ENCODE measurements at places on chromosomes 5 and 9.

- DNase-seq, result no peak
These were observed 256.0 kb downstream of the SLIT3 start for GRCh38 chr5:169044962-169045361.

GRCh38 chr5:133913413-133914155 lies 54.8 kb downstream of the C5orf15 start:
- DNase-seq, result no peak

GRCh38 chr9:77305622-77306400 lies 128.5 kb downstream of the VPS13A start:
- DNase-seq, result peak; percentile 16

DNA sequence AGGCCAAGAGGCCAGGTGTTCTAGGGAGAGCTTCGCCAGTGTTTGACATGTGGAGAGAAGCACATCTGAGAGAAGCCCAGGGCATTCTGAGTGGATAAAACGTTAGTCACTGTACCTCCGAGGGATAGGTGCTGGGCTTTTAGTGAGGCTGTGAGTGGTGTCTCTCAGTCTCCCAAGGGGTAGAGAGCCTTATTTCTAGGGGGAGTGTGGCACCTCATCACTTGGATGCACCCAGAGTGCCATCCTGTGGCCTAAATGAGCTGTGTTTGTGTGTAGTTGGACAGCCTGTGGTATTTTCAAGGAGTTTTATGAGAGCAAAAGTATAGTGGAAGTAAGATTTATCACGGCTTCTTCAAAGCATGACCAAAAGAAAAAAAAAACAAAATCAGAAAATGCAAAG lies 1046.9 kb upstream of the WWC1 start:
- DNase-seq, result no peak

DNA sequence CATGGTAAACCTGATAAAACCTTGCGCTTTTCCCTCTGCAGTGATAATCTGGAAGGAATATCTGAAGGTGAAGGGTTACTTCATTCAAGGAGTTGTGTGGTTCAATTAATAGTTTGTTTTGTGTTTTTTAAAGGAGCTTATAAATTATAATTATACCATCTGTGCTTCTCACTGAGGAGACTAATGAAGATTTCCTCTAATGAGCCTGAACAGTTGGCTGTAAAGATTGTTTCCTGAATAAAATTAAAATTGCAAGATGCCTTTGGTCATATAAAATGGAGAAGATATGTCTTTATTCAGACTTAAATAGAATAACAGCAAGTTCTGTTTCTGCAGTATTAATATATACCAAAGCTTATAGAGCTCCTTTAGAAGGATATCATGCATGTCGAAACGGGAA lies 59.9 kb downstream of the GAPVD1 start:
- no peak for DNase-seq

- no peak for DNase-seq
These were observed 202.7 kb downstream of the ATP10B start for GRCh38 chr5:160649304-160649703.

GRCh38 chr5:55551904-55552303 lies 17.1 kb upstream of the PLPP1 start:
- DNase-seq, result no peak

- no peak for DNase-seq
These were observed 838.4 kb upstream of the NUDT12 start for GRCh38 chr5:104400941-104401340.

- no peak for DNase-seq
These were observed 25.3 kb upstream of the MSX2 start for GRCh38 chr5:174699131-174699530.

DNA sequence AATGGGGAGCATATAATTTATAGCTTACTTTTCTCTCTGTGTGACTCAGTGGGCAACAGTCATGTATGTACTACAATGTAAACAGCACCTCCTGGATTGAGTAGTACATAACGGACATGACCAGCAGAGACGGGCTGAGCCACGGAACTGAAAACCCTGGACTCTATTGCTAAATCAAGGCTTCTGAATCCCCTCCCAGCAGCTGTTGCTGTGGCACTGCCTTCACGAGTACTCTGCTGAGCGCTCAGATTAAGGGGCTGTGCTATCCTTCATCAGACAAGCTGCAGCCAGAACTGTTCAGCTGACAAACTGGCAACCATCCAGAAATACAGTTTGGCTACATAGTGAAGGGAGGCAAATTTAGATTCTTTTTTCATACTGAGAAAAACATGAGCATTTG lies 131.3 kb upstream of the CCDC180 start:
- no peak for DNase-seq

- no peak for DNase-seq
These were observed 1.4 kb downstream of the NCS1 start for GRCh38 chr9:130173666-130173983.

GRCh38 chr9:13568841-13569601 lies 289.5 kb upstream of the MPDZ start:
- DNase-seq, result no peak

- DNase-seq, result no peak
These were observed 29.8 kb downstream of the TCF7 start for GRCh38 chr5:134143944-134144941.

- DNase-seq, result no peak
These were observed 33.9 kb upstream of the MAN2A1 start for GRCh38 chr5:109655841-109656240.

GRCh38 chr9:69421908-69422801 lies 97.1 kb downstream of the ENTREP1 start:
- no peak for DNase-seq

DNA sequence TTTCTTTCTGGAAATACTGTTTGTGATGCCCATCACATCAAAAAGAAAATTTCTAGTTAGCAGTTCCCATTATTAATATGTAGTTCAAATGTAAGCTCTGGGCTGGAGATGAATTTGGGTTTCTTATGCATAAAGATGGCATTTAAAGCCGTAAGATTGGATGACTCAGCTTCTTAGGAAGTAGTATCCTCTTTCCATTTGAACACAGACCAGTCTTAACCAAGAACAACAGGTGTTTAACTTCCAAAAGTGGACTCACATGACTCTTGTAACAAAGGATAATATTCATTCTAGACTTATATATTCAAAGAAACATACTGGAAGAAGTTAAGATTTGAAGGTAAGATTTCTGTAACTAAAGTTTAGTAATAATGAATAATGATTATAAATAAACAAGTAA lies 330.5 kb downstream of the TLR4 start:
- no peak for DNase-seq

DNA sequence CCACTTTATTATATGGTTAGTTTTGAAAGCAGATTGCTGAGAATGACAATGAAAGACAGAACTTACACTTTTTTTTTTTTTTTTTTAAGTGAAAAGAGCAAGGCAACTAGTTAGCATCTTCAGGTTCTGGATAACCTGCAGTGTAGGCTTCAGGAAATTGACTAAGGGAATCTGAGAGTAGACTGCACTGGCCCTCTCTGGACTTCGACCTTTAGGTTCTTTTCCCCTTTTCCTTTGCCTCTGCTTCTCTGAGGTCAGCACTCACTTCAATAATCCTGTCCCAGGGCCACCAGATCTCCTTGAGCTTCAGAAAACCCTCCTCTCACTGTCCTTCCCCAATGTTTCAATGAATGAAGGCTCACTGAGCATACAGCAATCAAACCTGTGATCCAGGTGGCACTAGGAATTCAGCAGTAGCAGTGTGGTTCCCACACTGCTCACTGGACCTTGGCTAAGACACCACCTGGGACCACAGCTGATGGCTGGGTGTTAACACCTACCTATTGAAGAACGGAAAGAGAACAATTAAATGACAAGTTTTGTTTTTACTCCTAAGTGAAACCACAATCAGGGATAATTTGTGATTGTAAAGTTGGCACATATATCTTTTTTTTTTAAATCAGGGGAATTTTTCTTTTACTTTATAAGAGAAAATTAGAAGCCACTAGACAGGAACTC lies 85.8 kb upstream of the IL6ST start:
- no peak for DNase-seq

GRCh38 chr5:132433141-132433540 lies 57.4 kb downstream of the IRF1 start:
- no peak for DNase-seq

- DNase-seq, result no peak
These were observed 76.6 kb upstream of the ABCA1 start for GRCh38 chr9:105004466-105005090.

DNA sequence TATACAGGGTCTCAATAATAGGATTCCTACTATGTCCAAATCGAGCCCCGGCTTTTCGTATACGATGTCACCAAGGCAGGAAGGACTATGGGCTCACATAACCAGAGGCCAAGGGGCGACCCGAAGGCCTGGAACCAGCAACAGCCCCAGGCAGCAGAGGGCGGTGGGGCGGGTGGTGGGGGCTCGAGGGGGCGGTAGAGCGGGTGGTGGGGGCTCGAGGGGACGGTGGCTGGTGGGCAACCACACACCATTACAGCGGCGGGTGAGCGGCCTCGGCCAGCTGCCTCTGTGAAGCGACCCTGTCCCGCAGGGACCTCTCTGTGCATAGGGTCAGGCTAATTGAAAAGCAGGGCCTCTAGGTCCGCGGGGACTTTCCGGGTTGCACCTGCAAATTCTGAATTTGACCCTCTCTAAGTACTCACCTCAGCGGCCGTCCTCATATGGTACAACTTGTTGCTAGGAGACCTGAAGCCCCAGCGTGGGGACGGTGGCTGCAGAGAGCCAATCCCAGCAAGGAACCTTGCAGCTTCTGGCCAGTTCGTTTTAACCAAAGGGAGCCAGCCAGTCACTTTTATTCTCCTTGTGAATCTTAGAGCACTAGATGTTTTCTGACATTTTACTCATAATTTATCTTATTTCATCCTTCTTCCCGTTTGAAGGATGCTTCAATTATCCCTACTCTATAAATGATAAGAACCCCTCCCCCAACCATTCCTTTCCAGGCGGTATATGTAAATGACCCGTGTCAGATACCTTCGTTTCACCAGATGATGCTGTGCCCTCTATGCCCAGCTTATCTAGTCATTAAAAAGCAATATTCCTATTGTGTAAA lies at the start of gene NME5:
TSS of gene NME5 (minus strand) at position 480 of the 832 bp plus-strand sequence. CDS start 648 bp downstream, outside the sequence.
- DNase-seq, result peak; percentile 24

Data from skeletal muscle cell (primary cell).